ENCODE measurements at places on chromosomes 11 and 22. TPM values are rescaled to one million over a fixed set of nuclear protein-coding genes. Genes with fewer than 3 reads are reported as not detected.

- no peak for DNase-seq
Measured at GRCh38 chr11:12502046-12502445, 124.7 kb downstream of the PARVA start.

DNA sequence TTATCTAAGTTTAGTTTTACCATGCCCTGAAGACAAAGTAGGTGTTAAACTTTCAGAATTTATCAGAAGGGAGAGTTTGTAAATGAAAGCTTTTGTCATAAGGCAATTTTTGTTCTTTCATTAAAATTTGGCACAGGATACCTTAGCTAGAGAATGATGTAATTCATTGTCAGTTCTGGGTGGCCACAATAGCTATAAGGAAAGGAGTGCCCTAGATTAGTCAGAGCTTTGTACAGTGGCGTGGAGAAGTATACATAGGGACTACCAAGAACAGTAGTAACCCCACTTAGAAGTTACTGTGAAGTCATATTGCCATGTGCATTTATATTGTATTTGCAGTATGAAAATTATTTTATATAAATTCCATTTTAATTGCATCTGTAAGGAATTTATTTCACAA lies 126.3 kb upstream of the CARD18 start:
- DNase-seq: no peak

- DNase-seq: no peak
Measured at GRCh38 chr11:134640971-134641968, 229.2 kb upstream of the B3GAT1 start.

GRCh38 chr11:22234743-22235142 lies 41.9 kb downstream of the ANO5 start:
- DNase-seq: no peak

DNA sequence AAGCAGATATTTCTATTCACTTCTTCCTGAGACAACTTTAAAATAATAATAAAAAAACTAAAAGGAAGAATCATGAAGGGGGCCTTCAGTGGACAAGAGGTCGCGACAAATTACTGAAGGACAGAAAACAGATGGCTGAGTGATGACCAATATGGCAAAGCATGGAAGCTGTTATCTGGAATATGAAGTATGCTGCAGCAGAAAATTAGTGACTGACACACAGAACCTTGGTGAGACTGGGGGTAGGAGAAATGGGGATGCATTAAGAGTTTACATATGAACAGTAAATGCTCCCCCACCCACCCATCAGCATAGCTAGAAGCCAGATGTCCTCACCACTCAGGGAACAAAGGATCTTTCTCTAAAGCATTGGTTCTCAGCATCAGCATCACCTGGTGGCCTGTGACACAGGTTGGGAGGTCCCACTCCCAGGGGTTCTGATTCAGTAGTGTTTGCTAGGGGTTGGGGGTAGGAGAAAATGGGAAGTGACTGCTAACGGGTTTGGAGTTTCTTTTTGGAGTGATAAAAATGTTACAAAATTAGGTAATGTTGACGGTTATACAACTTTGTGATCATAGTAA lies 59.7 kb downstream of the NARS2 start:
- DNase-seq: no peak

GRCh38 chr22:19941365-19942082 lies at the start of the genes COMT and TXNRD2:
TSS of gene COMT (plus strand) at chr22:19941772. CDS start at chr22:19962527, 20,755 bp downstream.
TSS of gene TXNRD2 (minus strand) at chr22:19941818. CDS start at chr22:19941803, 15 bp downstream.
- DNase-seq: peak; percentile 61

DNA sequence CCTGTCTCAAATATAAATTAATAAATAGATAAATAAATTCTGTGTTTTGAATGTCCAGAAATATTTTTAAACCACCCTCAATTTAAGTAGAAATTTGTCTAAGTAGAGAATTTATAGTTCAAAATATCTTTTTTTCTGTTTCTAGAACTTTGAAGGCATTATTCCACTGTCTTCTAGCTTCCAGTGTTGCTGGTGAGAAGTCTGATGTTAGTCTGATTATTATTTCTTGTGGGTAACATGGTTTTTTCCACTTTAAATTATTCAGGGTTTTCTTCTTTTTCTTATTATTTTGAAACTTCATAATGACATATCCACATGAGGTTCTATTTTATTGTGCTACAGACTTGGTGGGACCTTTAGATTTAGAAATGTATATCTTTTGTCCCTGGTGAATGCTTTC lies 46.4 kb upstream of the HEPHL1 start:
- DNase-seq: no peak

- DNase-seq: no peak
Measured at GRCh38 chr11:20211691-20212090, 51.4 kb upstream of the DBX1 start.

DNA sequence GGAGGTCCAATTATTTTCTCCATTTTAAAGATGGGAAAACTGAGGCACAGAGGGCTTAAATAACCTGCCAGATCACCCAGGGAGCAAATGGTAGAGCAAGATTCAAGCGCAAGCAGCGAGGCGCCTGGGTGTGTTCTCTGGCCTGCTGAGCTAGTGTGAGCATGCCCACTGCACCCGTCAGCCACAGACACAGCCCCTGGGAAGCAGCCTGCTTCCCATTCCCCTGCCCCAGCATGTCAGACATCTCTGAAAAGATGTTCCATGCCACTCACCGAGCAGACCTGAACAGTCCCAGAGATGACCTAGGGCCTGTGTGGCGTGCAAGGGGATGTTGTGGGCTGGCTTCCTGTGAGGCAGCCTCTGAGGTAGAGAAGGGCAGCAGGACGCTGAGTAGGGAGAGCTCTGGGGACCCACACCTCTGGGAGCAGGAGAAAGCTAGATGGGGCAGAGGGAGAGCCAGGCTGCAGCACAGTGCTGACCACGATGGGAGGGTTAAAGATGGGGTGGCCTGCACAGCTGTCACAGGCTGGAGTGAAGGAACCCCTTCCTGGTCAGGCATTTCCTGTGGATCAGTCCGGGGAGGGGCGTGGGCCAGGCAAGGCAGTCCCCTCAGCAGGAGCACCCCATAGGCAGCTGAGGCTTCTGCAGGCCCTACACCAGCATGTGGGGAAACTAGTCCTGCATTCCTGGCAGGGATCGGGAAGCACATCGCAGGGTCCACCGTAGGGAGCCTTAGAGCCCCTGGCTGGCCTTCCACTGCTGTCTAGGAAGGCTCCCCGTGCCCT lies 101.4 kb downstream of the GALNT18 start:
- DNase-seq: no peak

DNA sequence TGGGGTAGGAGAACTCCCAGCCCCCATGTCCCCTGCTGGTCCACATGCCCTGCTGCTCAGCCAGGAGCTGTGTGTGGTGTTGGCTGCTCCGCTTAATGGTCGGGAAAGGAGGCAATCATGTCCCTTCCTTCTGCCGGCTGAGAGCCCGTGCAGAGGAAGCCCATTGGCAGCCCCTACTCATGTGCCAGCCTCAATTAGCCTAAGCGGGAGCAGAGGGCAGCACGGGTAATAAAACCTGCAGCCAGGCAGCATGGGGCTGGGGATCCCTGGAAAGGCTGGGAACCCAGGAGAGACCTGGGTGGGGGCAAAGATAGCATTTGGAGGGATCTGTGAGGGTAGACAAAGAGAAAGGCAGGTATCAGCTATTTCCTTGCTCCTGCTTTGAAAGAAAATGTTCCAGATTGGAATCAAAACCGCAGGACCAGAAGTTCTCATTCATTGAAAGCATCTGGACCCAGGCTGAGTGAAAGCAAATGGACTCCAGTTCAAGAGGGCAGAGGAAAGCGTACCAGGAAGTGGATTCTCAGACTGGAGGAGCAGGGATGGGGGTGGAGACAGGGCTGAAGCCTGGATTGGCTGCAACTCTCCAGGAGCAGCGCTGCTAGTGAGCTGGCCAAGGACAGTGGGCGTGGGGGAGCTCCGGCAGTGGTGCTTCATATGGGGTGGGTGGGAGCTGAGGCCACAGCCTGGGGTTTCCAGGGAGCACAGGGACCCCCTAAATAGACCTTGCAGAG lies 103.4 kb upstream of the NECTIN1 start:
- no peak for DNase-seq

DNA sequence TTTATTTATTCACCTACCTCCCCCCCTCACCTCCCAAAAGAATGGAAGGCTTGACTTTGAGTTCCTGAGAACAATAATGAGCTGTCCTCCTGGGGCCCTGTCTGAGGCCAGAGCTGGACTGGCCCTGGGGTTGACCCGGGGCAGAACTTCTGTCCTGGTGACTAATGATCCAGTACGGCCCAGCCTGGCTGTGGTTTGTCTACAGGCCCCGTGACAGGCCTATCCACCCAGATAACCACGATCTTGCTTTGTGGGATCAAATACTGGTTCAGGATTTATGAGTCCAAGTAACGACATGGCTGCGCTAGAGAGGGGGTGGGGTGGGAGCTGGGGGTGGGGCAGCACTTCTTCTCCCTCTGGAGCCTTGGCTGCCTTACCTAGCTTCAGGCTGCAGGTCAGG lies 81.5 kb downstream of the WT1 start:
- DNase-seq: no peak

DNA sequence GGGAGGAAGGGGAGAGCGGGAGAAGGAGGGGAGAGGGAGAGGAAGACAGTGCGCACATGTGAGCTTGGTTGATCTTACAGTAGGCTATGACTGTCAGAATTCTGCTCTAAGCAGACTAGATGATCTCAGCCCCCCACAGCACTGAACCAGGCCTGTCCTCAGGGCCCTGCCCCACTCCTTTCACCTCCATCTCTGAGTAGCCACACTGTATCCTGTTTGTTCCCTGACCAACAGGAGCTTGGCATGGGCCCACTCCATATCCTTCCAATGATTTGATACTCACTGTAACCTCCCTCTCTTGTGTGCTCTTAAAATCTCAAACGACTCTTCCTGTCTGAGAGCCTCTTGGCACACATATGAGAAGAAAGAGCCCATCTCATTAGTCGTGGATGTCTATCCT lies 86.1 kb upstream of the PARVA start:
- DNase-seq: no peak

GRCh38 chr11:11537871-11538270 lies 83.9 kb downstream of the GALNT18 start:
- DNase-seq: no peak

DNA sequence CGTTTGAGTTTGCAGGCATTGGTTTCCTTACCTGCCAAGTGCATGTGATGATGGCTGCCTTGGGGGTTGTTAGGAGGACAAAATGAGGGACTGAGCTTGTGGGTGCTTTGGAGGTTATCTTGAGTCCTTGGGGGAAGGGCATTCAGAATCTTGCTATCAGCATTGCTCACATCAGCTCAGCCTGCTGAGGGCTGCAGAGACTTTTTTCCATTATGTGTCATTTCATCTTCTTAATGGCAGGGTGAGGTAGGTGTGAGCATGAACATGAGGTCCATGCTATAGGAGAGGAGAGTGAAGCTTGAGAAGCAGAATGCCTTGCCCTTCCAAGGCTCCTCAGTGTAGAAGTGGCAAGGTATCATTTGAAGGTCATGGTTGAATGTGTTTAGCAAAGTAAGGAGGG lies 112.3 kb downstream of the MIAT start:
- no peak for DNase-seq

- no peak for DNase-seq
Measured at GRCh38 chr11:119336744-119337469, 2.6 kb downstream of the RNF26 start.

- DNase-seq: no peak
Measured at GRCh38 chr22:35621451-35621850, 4.3 kb upstream of the MB start.

GRCh38 chr11:126711977-126712625 lies 288.5 kb downstream of the KIRREL3 start:
- DNase-seq: no peak

GRCh38 chr11:72535194-72535547 lies 100.8 kb upstream of the CLPB start:
- DNase-seq: peak; percentile 45

- DNase-seq: no peak
Measured at GRCh38 chr22:32338757-32339156, 18.9 kb upstream of the RFPL3 start.

DNA sequence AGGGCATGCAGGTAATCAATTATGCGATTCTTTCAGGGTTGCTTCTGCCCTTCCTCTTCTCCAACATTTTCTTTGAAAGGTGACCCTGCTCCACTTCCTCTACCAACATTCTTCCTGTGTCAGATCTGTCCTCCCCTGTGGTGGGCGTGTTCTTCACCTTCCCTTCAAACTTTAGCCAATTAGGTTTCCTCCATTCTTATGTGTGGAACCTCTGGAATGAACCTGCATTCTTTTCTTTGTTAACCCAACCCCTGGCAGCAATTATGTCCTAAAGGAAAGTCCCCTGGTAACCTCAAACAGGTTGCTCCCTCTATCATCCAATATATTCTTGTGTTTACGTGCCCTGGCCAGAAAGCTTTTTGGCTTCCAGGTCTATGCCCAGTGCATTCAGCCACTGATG lies 22.4 kb downstream of the KIRREL3 start:
- peak; percentile 39 for DNase-seq

GRCh38 chr11:47911149-47911548 lies 63.0 kb upstream of the NUP160 start:
- no peak for DNase-seq

DNA sequence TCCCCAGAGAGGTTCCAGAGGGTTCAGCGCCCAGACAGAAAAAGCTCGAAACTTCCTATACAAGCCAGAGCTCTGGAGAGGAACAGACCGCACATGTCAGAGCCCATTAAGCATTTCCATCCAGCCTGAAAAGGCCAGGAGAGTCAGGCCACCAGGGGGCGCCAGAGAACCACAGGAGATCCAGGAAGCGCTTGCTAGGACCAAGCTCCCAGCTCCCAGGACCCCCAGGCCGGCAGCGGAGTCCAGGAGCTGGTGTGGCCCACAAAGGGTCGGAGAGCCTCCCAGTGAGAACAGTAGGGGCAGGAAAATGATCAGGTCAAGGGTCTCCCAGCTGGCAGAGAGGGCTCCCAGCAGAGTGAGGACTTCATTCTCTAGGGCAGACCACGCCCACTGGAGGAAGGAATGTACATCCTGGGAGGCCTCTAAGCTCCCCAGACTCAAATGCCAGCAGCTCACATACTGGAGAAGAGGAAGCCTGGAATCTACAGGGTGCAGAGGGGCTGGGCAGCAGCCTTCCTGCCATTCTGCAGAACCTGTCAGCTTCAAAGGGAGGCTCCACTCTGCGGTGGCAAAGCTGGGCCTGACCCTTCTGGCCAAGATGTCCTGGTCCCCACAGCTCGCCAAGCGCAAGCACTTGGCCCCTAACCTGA lies 2.1 kb upstream of the MEI1 start:
- peak; percentile 98 for DNase-seq

MS4A4E gene
- not detected for total RNA-seq

GCAT gene
- 33.0 TPM for total RNA-seq

ALDH3B1 gene
- total RNA-seq: 0.53 TPM

IGF2 gene
- 1.5 TPM for total RNA-seq

PLAAT5 gene
- total RNA-seq: 23.0 TPM

SCGB1D2 gene
- not detected for total RNA-seq

OR52N4 gene
- 0.44 TPM for total RNA-seq

OR8D4 gene
- not detected for total RNA-seq

Data from WTC11 (cell line).